ENCODE measurements at places on chromosomes 7 and 10.
A peak's percentile ranks its signal among the peaks of the same experiment; 100 is the strongest.

GRCh38 chr7:16741676-16742075 lies 11.9 kb upstream of the TSPAN13 start:
- no peak for DNase-seq

GRCh38 chr10:96719850-96720421 lies 378 bp downstream of the PIK3AP1 start:
- peak; percentile 29 for DNase-seq

DNA sequence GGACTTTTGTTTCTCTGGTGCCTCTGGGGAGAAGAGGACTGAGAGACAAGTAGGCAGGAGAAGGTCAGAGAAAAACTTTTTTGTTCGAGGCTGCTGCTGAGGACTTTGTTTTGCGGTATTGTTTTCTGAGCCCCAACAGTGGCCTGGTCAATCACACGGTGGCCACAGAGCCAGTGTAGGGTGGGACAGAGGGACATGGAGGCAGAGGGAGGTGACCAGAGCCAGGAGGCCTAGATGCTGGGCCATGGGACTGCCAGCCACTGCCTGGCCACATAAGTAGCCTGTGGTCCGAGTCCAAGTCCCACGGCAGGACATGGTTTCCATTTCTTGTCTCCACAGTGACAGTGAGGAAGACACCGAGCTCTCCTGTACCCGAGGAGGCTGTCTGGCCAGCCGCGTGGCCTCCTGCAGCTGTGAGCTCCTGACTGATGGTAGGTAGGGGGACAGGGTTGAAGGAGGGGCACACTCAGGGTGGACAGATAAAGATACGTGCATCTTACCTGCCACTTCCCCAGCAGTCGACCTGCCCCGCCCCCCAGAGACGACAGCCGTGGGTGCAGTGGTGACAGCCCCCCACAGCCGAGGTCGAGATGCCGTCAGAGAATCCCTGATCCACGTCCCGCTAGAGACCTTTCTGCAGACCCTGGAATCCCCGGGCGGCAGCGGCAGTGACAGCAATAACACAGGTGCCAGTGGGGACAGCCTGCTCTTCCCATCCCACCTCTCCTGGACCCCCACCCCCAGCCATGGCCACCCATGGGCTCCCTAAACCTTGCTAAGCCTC lies 27.5 kb downstream of the SH2B2 start:
- no peak for DNase-seq

DNA sequence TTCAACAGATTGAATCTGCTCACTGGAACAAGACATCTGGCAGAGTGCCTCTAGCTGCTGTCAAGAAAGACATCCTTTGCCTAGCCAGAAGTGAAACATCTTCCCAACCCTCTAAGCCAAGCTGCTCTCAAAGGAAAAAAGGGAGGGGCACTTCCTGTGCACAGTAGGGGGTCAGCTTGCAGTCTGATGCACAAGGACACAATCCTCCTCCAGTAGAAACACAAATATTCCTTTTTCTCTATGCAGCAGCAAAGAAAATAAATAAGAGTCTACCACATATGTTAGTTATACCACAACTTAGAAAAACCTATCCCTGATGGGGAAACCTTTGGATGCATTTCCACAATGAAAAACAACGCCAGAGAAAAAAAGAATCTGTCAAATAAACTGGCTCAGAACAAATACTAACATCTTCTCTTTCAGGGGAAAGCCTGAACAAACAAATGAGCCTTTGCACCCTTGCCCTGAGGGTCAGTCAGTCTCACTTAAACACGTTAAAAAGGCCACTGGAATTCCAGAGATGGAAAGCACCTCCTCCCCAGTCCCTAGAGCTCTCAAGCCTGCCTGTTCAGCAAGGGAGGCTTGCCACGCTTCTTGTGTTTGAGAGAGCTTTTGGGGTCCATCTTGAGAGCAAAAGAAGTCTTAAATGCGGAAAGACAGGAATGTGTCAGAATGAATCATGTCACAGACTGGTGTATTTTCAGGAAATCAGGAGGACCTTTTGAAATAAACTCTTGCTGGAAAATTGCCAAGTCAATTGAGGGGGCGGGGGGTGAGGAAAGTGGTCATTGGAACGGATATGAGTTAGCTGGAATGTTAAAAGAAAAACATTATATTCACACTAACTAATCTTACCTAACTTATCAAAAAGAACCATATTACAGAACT lies 7.5 kb downstream of the LAMB1 start:
- DNase-seq, result no peak

- DNase-seq, result no peak
These were observed 131.1 kb upstream of the CHST15 start for GRCh38 chr10:124224331-124225028.

GRCh38 chr7:4633012-4633411 lies 49.1 kb upstream of the FOXK1 start:
- no peak for DNase-seq

DNA sequence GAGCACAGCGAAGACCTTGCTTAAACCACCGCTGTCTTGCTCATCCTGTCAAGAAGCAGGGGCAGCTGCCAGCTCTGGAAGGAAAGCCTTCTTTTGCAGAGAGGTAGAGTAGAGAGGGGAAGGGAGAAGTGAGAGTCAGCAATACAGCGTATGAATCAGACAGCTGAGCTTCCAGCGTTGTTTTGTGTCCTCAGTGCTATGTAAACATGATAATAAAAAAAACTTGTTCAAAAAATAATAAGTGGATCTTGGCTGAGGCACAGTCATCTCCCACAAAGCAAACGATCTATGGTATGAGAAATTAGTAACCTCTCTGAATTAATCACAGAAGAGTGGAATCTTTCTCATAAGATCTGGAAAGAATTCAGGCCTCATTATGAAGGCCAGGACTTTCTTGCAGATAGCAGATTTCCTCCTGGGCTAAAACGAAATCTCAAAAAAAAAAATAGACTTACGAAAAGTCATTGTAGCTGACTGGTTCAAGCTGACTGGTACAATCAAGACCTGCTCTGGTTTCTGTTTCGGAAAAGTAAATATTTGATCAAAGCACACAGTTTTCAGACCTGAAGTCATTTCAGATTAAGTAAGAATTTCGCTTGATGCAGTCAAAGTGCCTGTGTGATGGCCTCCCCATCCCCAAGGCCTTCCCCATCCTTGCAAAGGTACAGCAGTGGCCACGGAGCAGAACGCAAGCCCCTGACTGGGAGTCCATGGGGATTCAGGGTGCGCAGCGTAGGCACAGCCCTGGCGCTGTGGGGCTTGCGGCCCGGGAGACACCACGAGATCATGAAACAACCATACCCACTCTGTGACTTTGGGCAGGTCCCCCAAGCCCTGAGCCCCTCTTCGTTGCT lies 29.4 kb downstream of the CHST15 start:
- DNase-seq, result no peak

DNA sequence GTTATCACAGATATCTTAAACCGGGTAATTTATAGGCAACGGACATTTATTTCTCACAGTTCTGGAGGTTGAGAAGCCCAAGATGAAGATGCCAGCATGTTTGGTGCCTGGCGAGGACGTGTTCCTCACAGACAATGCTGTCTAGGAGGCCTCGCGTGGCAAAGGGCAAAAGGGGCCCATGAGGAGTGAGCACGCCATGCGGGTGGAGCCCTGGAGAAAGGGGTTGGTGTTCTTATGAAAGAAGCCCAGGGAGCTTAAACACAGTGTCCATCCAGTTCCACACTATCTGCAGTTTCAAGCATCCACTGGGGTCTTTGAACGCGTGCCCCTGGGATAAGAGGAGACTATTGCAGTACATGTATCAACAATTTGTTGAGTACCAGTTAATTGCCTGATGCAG lies 51.4 kb downstream of the CXCL12 start:
- DNase-seq, result no peak

- DNase-seq, result no peak
These were observed 3.8 kb downstream of the COMTD1 start for GRCh38 chr10:75231672-75232581.

DNA sequence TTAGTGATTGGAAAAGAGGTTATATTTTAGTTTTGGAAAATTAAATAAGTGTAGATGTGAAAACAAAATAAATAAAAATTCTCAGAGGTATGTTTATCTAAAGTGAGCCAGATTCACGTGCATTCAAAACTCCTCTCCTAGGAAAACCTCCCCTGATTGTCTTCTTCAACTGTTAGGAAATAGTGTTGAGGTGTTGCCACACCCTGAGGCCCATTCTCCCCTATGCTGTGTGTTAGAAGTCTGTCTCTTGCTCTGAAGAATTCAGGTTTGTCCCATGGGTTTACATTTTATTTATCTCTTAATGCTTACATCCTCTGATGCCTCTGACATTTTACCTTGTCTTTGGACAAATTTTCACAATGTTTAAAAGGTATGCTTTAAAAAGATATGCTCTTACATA lies 40.3 kb downstream of the PTPRE start:
- DNase-seq, result no peak

DNA sequence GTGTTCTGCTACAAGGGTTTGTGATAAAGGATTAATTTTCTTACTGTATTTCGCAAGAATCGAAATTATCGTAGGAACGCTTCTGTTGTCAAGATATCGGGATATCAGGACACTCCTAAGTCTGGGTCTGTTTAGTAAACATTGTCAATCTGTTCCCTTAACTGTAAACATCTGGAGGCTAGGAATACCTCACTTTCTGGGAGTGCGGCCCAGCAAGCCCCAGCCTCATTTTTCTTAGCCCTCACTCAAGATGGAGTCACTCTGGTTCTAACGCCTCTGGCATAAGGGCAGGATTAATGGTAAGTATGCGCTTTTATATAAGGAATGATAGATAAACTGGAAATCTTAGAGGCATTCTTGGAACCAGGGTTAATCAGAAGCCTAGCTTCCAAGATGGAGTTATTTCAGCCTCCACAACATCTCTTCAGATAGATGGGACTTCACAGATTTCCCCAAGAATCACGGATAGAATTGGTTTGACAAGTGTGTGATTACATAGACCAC lies 30.1 kb upstream of the CCL24 start:
- no peak for DNase-seq

GRCh38 chr10:130956251-130956650 lies 355.3 kb downstream of the TCERG1L start:
- no peak for DNase-seq

DNA sequence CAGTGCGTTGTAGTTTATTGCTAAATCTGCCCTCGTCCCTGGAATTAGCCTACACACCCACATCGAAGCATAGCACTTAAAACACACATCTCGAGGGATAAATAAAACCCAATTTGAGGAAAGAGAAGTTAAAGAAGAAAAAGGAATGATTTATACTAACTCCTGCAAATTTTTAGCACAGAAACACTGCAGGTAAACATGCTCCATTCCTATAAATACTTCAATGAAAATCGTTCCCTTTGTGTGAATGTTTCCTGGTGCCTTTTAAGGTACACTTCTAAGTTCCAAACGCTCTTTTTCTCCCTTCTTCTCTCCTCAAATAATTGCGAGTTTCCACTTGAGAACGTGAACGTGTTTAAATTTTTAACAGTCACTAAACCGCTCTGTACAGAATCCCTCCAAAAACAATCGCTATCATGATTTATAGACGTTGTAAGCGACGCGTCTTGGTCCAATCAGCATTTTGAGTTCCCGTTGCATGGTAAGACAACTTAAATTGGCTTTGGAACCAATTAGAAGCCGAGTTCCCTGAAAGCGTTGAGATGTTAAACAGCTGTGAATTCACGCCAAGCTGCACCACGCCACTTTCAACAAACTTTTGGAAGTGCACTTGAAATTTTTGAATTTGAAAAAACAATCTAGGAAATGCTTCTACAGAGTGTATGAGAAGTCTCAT lies 12.5 kb upstream of the EBLN1 start:
- peak; percentile 15 for DNase-seq

DNA sequence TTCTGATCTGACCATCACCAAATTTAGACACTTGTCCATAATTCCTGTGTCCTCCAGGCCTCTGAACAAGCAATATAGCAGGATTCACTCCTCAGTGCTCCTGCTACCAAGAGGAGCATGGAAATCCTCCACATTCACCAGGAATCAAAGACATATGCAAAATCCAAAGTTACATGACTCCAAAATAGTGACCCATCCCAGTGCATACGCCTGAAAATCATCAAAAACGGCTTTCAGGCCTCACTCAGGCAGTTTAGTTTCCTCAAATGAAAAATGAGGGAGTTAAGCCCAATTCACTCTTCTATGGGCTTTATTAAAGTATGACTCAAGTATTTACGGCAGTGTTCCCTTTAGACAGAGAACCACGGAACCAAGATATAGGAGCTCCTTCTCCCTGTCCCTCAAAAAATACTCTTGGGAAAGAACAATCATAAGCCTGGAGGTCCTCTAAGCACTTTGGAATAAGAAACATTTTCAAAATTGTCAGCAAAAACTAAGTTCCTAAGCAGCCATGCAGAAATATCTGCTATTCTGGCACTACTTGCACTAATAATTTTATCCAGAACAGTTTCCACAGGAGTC lies 240.7 kb downstream of the PARD3 start:
- DNase-seq, result no peak

GRCh38 chr7:11252705-11253272 lies 279.1 kb downstream of the PHF14 start:
- DNase-seq, result no peak

GRCh38 chr10:52652431-52653262 lies 119.9 kb downstream of the MBL2 start:
- DNase-seq, result no peak

GRCh38 chr7:2312267-2312929 lies 1.8 kb downstream of the SNX8 start:
- no peak for DNase-seq

- no peak for DNase-seq
These were observed 9.1 kb downstream of the LAMB1 start for GRCh38 chr7:107993891-107994291.

DNA sequence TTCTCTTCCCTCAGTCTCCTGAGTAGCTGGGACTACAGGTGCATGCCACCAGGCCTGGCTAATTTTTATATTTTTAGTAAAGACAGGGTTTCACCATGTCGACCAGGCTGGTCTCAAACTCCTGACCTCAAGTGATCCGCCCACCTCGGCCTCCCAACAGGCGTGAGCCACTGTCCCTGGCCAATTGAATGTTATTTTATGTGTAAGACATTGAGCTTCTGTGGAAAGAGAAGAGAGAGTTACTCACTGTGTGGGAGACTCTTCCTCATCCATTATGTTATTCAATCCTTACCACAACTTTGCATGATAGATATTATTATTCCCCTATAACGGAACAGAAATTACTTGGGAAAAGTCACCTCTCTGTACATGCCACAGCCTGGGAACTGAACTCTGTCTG lies 32.6 kb upstream of the MXI1 start:
- DNase-seq, result no peak

- peak; percentile 18 for DNase-seq
These were observed at the start of gene LRRN3 for GRCh38 chr7:111090846-111091245. Gene LRRN3, plus strand, starts transcription at chr7:111091127. Its CDS starts 31,646 bp downstream, at chr7:111122773.

All from activated CD4-positive, alpha-beta T cell treated with anti-CD3 and anti-CD28 coated beads, Interleukin-2, amount 50 U/mL, for 1 hour (primary cell).